ENCODE measurements at places on chromosomes 13 and 19. TPM values are rescaled to one million over a fixed set of nuclear protein-coding genes. Genes with fewer than 3 reads are reported as not detected.

LHB gene
- not detected for total RNA-seq

DNA sequence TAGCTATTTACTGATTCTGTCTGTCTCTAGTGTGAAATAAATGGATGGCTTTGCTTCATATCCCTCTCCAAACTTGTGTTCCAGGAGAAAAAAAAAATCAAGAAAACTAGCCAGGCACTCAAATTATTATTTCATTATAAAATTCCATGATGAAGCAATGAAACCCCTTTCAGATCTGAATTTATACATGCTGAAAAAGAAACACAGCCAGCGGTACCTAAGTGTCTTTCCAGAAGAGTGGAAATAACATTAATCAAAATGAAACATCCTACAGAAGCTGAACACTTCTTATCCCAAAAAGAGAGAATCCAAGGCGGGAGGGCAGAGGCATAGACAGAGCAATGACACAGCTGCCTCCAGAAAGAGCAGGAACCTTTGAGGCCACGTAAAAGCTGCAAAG, 15.9 kb downstream of the ENOX1 start:
- no peak for DNase-seq

- no peak for DNase-seq
Observed at GRCh38 chr19:35518313-35518712, 4.9 kb upstream of the DMKN start.

DCAF15 gene
- total RNA-seq: 18.2 TPM

DNA sequence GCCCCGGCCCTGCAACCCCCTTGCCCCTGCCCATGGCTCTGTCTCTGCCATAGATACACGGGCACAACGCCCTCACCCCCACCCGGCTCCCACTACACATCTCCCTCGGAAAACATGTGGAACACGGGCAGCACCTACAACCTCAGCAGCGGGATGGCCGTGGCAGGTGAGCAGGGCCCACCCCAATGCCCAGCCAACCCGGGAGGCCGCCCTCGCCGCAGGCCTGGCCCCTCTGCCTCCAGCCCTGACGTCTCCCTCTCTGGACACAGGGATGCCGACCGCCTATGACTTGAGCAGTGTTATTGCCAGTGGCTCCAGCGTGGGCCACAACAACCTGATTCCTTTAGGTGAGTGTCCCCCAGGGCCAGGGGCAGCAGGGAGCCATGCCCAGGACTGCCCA, 7.7 kb downstream of the YIPF2 start:
- DNase-seq: no peak

DNA sequence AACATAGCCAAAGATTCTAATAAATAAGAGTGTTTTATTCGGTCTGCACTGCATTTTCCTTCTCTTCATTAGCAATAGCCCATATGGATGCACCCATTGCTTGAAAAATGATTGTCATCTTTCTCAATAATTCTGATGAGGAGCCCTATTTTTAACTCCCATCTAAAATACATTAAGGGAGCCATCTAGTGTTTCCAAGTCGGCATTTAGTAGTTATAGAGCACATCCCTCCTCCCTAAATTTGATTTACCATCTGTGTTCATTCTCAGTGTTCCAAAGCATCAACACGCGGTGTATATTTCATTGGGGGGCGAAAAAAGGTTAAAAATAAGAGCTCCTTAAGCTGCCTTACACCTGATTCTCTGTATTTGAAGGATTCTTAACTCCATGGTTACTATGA, 119.2 kb upstream of the IPO5 start:
- no peak for DNase-seq

ZNF415 gene
- 23.9 TPM for total RNA-seq

MBD3L2 gene
- total RNA-seq: not detected

PRKD2 gene
- 9.3 TPM for total RNA-seq

IZUMO2 gene
- not detected for total RNA-seq

All from left ventricle myocardium superior (tissue), 1 donor.